ENCODE measurements at places on chromosomes 7 and 10. TPM values are rescaled to one million over a fixed set of nuclear protein-coding genes. Genes with fewer than 3 reads are reported as not detected.

The OGDHL gene
- 1.9 TPM for total RNA-seq

DNA sequence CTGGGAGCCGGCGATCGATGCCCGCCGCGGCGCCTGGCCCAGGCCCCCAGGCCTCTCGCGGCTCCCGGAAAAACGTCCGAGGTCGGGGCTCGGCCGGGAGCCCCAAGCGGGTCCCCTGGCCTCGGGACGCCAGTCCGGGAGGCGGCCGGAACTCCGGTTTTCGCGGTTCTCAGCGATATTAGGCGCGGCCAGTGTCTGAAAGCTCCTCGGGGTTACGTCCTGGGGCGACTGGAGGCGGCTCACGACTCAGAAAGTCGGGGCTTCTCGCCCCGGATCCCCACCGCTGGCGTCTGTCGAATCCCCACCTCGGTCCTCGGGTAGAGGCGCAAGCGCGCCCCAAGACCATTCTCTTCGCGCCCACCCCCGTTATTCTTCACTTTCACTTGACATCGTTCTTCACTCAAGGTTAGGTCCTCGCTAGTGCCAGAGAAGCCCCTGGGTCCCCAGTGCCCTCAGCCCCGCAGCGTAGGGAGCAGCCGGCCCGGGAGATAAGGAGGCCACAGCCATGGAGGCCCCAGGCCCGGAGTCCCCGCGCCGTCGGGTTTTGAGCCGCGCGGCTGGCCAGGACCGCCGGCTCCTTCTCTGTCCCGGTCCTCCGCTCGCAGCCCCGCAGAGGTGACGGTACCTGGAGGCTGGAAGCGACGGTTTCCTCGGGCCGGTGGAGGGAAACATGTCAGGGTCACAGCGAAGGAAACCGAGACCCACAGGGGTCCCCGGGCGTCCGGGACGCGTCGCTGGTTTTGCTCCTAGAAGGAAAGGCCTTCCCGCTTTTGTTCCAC, 35.2 kb upstream of the EBLN1 start:
- DNase-seq, result peak; percentile 67

DNA sequence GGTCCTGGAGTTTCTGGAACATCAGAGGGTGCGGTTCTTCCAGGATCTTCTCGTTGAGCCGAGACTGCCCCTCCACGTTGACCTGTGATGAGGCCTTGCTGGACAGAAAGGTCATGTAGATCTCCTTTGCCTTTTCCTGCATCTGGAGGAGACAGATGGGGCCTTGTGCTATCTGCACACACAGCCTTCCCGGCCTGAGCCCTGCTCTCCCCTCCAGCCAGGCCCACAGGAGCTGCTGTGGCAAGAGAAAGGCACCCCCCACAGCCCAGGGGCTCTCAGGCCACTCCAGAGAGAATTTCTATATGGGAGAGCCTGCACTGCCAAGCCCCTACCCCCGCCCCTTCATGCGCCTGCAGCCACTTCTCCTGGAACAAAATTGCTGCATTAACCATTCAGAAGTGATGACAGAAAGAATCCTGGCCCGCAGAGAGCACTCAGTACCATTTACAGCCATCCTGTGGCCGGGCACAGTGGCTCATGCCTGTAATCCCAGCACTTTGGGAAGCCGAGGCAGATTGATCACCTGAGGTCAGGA, 26.9 kb downstream of the RGS10 start:
- no peak for DNase-seq

The RGR gene
- not detected for total RNA-seq

- no peak for DNase-seq
These were observed 72.0 kb downstream of the UBE3C start for GRCh38 chr7:157210682-157211081.

GRCh38 chr7:3154881-3155494, 111.3 kb upstream of the CARD11 start:
- DNase-seq, result peak; percentile 71

The PTPRZ1 gene
- total RNA-seq, result 9.1 TPM

The LIPM gene
- total RNA-seq, result not detected

- no peak for DNase-seq
These were observed 65.0 kb upstream of the IL6 start for GRCh38 chr7:22662036-22662435.

DNA sequence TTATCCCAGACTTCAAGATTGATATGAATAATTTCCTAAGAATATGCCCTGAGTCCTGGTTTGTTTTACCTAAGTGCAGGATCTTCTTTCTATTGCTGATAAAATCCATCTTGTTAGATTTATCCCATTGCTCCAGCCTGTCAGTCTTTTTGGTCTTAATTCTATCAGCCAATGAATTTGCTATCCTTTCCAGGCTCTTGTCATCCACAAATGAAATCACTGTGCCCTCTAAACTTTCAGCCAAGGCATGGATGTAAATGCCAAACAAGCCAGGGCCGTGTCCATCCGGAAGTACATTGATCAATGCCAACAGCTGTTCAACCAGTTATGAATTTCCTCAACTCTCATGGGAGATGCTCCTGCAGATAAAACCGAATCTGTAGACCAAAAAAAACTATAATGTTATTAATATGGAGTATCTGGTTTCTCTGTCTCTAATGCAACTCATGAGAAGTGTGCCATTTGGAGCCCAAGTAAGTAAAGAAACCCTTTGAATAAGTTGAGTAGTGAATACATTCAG, 40.0 kb downstream of the NPY start:
- no peak for DNase-seq

The TWIST1 gene
- 1.3 TPM for total RNA-seq

Data from mucosa of descending colon (tissue), 3 donors.